Subcutaneous preadipocyte (primary cell): ENCODE measurements at places on chromosomes 6 and 20. TPM values are rescaled to one million over a fixed set of nuclear protein-coding genes. Genes with fewer than 3 reads are reported as not detected.

RAB32 gene
- total RNA-seq: 69.4 and 82.1 TPM in 2 replicates

DCDC2 gene
- under 0.01 TPM in 2 replicates for total RNA-seq

B3GAT2 gene
- total RNA-seq: under 0.01 TPM in 1 of 2 replicates, not detected in the other

SYTL3 gene
- 0.37 and 1.6 TPM in 2 replicates for total RNA-seq

C20orf204 gene
- total RNA-seq: 0.73 and 0.98 TPM in 2 replicates

TMEM181 gene
- 29.0 and 37.9 TPM in 2 replicates for total RNA-seq

ADIG gene
- not detected in 2 replicates for total RNA-seq

KCNG1 gene
- 4.8 and 5.5 TPM in 2 replicates for total RNA-seq

PKHD1 gene
- total RNA-seq: not detected in 2 replicates

VGLL2 gene
- not detected in 2 replicates for total RNA-seq

MACROD2 gene
- total RNA-seq: 0.78 TPM in 1 of 2 replicates, not detected in the other

ID1 gene
- 54.2 and 75.0 TPM in 2 replicates for total RNA-seq

FOXA2 gene
- not detected in 2 replicates for total RNA-seq

B4GALT5 gene
- 19.1 and 22.7 TPM in 2 replicates for total RNA-seq

HLA-DPB1 gene
- 1.8 and 10.2 TPM in 2 replicates for total RNA-seq

TRMT11 gene
- 19.5 and 21.7 TPM in 2 replicates for total RNA-seq

SLC16A10 gene
- total RNA-seq: under 0.01 TPM in 1 of 2 replicates, not detected in the other

CPXM1 gene
- 2.2 and 2.3 TPM in 2 replicates for total RNA-seq

NRN1 gene
- 29.0 and 51.4 TPM in 2 replicates for total RNA-seq

OR12D3 gene
- not detected in 2 replicates for total RNA-seq

ZSCAN31 gene
- total RNA-seq: 0.98 and 3.7 TPM in 2 replicates

ZKSCAN4 gene
- total RNA-seq: 4.5 and 4.8 TPM in 2 replicates

SPEF1 gene
- total RNA-seq: 0.20 TPM in 1 of 2 replicates, not detected in the other

PDE7B gene
- 7.2 and 25.4 TPM in 2 replicates for total RNA-seq

RNF182 gene
- 1.8 and 5.5 TPM in 2 replicates for total RNA-seq

TOP1 gene
- total RNA-seq: 11.0 and 19.2 TPM in 2 replicates

COL9A3 gene
- 0.73 and 0.98 TPM in 2 replicates for total RNA-seq

PNLDC1 gene
- 0.73 TPM in 1 of 2 replicates, not detected in the other for total RNA-seq

PDYN gene
- not detected in 2 replicates for total RNA-seq

DAAM2 gene
- total RNA-seq: 0.59 and 1.1 TPM in 2 replicates

MDFI gene
- not detected in 2 replicates for total RNA-seq

CLPSL2 gene
- total RNA-seq: not detected in 2 replicates

AURKA gene
- 29.4 and 62.9 TPM in 2 replicates for total RNA-seq

IRAK1BP1 gene
- 5.1 and 7.4 TPM in 2 replicates for total RNA-seq

IYD gene
- total RNA-seq: under 0.01 TPM in 2 replicates

EYA2 gene
- total RNA-seq: 0.37 TPM in 1 of 2 replicates, not detected in the other

HTR1E gene
- not detected in 2 replicates for total RNA-seq

BFSP1 gene
- total RNA-seq: 0.73 and 0.98 TPM in 2 replicates

FAM184A gene
- 0.73 and 1.4 TPM in 2 replicates for total RNA-seq

MICA gene
- 27.6 and 37.5 TPM in 2 replicates for total RNA-seq

MTG2 gene
- 15.8 and 24.0 TPM in 2 replicates for total RNA-seq

LINC00237 gene
- total RNA-seq: not detected in 2 replicates

ALDH8A1 gene
- total RNA-seq: 0.98 and 1.5 TPM in 2 replicates

SSTR4 gene
- total RNA-seq: not detected in 2 replicates

SOX4 gene
- 3.7 and 5.9 TPM in 2 replicates for total RNA-seq

PRRT1 gene
- total RNA-seq: under 0.01 and 0.20 TPM in 2 replicates

SLC22A7 gene
- total RNA-seq: not detected in 2 replicates
